ENCODE measurements at places on chromosomes 12 and 14.

- DNase-seq, result no peak
These were observed 746 bp upstream of the DUSP16 start for GRCh38 chr12:12563290-12563928.

DNA sequence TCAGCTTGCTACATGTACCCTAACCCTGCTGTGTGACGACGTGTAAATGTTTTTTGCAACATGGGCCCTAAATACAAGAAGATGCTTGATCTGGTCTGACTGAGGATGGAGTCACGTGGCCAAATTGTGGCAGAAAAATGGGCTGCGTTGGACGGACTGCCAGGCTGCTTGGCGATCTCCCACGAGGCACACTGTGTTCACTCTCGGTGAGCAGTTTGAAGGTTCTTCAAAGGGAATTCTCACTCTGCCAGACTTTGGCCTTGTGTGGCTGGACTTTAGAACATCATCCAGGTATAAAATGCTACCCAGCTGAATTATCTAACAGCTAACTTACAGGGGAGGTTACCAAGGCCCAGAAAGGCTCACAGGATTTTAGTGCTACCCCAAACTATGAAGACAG is 85.1 kb downstream of the KDM2B start:
- DNase-seq, result no peak

- DNase-seq, result no peak
These were observed 92.9 kb downstream of the RPAP3 start for GRCh38 chr12:47612953-47613352.

GRCh38 chr12:93243689-93244513 is 133.8 kb upstream of the NUDT4 start:
- DNase-seq, result no peak

DNA sequence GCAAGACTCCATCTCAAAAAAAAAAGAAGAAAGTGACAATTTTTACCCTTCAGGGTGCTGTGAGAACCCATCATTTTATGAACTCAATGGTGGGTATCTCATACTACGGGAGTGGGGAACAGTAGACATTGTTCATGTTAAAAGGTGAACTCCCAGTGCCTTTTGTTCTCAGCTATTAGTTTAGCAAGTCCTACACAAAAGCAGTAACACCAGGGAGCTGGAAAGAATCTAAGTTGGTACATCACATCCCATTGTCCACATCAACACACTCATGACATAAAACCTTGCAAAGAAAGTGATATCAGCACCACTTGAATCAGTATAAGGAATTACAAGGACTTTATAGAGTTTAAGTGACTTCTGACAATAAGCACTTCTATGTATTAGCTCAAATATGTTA is 47.4 kb upstream of the ABCC9 start:
- DNase-seq, result no peak
